Spleen (tissue), 13 donors: ENCODE measurements at places on chromosomes 6 and 20. TPM values are rescaled to one million over a fixed set of nuclear protein-coding genes. Genes with fewer than 3 reads are reported as not detected.

DNA sequence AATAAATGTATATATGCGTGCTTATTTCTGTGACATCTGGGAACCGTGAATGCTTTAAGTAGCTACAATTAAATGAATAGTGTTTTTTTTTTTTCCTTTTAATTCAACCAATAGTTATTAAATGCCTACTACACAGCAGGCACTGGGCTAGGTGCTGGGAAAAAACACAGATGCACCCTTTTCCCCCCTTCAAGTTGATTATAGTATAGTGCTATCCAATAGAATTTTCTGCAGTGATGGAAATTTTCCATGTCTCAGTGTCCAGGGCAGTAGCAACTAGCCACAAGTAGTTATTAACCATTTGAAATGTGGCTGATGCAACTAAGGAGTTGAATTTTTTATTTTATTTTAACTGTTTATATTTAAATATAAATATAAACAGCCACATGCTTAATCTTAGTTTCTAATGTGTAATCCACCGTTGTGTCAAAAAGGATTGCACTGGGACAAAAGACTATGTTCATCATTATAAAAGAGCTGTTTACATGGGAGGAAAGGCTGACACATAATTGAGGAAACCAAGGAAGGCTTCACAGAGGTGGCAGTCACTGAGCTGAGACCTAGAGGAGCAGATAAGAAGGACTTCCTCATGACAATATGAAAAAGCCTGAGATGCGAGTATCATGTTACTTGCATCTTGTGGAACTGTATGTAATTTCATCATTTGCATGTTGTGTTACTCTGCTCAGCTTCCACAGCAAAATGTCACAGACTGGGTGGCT lies 261.2 kb upstream of the PLCB4 start:
- H3K27me3 ChIP-seq = no peaks in the 10 kb centered on the region
- H3K27ac ChIP-seq = no peak overlapping the region
- no peak overlapping the region for H3K4me3 ChIP-seq
- H3K4me1 ChIP-seq = no peaks in the 10 kb centered on the region
- H3K36me3 ChIP-seq = no peaks in the 10 kb centered on the region
- DNase-seq = no peak

GRCh38 chr20:62230276-62230675 lies 8.0 kb upstream of the OSBPL2 start:
- DNase-seq = no peak
- no peak overlapping the region for H3K4me3 ChIP-seq
- no peaks in the 10 kb centered on the region for H3K36me3 ChIP-seq
- no peaks in the 10 kb centered on the region for H3K27me3 ChIP-seq

GRCh38 chr20:60502881-60503280 lies 544.7 kb downstream of the CDH26 start:
- no peaks in the 10 kb centered on the region for H3K27me3 ChIP-seq
- no peaks in the 10 kb centered on the region for H3K4me1 ChIP-seq
- H3K36me3 ChIP-seq = no peaks in the 10 kb centered on the region
- no peak overlapping the region for H3K4me3 ChIP-seq
- H3K27ac ChIP-seq = no peak overlapping the region

DNA sequence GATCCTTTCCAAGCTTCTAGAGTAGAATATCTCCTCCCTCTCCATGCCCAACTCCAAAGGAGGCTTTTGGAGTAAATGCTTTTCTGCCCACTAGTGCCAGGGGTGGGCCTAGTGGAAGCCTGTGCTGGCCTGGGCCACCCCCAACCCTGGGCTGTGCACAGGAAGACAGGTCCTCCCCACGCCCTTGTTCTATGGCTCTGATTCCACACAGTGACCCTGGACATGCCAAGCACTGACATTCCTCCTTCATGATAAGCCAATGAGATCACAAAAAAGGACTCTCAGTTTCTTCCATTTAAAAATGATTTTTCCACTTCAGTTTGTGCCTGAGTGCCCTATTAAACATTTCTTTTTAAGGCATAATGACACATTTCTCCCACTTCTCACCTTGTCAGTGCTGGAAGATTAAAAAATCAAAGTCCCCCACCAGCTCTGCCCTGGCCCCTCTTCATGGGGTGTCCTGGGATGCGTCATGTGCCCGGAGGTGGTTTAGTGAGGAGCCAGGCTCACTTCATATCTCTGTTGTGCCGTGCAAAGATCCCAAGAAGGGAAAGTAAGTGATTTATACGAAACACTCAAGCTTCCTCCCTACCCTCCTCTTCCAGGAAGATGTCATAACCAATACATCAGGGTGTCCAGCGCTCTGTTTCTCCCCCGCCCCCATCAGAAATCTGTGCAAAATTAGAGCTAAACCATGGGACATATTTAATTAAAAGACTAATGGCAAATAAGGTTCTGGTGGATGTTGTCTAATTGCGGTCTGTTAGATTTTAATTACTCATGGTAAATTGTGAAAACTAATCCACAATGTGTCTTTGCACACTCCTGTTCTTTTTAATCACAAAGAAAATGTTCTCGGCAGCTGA lies 255.0 kb downstream of the NRN1 start:
- H3K4me3 ChIP-seq = no peak overlapping the region
- H3K27me3 ChIP-seq = no peaks in the 10 kb centered on the region
- H3K36me3 ChIP-seq = no peaks in the 10 kb centered on the region

FOXF2 gene
- total RNA-seq = not detected

CST7 gene
- total RNA-seq = 51.4 TPM

TNF gene
- total RNA-seq = 6.5 TPM

ACOT8 gene
- 24.7 TPM for total RNA-seq

MLN gene
- not detected for total RNA-seq
